T-cell (primary cell): ENCODE measurements at places on chromosomes 16 and 17. TPM values are rescaled to one million over a fixed set of nuclear protein-coding genes. Genes with fewer than 3 reads are reported as not detected.

Gene C16orf92
- not detected for total RNA-seq

Gene RTN4RL1
- 0.63 TPM for total RNA-seq

Gene ITFG1
- 33.9 TPM for total RNA-seq

Gene MNT
- total RNA-seq = 53.0 TPM

Gene KRT14
- not detected for total RNA-seq

Gene CIBAR2
- total RNA-seq = not detected

Gene TNFRSF17
- 1.4 TPM for total RNA-seq

Gene GP1BA
- total RNA-seq = not detected

Gene SLX1B
- total RNA-seq = 31.9 TPM

Gene B9D1
- 1.2 TPM for total RNA-seq

Gene ZFP90
- 25.9 TPM for total RNA-seq

Gene ARL2BP
- total RNA-seq = 51.7 TPM

Gene LGALS9C
- total RNA-seq = not detected

Gene CTCF
- total RNA-seq = 69.0 TPM

Gene CXCL16
- total RNA-seq = 2.8 TPM

Gene PAM16
- total RNA-seq = 41.2 TPM

Gene RHBDF1
- total RNA-seq = 0.53 TPM

Gene TUBB3
- 0.93 TPM for total RNA-seq

Gene NTN1
- 0.15 TPM for total RNA-seq

Gene KRT12
- 0.10 TPM for total RNA-seq

Gene SHCBP1
- total RNA-seq = 4.1 TPM

Gene ADGRG3
- 1.8 TPM for total RNA-seq

Gene KRTAP4-1
- total RNA-seq = not detected

Gene AANAT
- not detected for total RNA-seq

Gene PRAC2
- total RNA-seq = not detected

Gene G6PC1
- not detected for total RNA-seq

Gene GLP2R
- total RNA-seq = not detected

Gene RAB11FIP4
- total RNA-seq = 50.1 TPM

Gene SPN
- 161 TPM for total RNA-seq

Gene PPY
- total RNA-seq = not detected

Gene ZNF750
- total RNA-seq = not detected

Gene PIRT
- not detected for total RNA-seq

Gene TCAP
- total RNA-seq = 2.7 TPM

Gene PMP22
- total RNA-seq = 0.20 TPM

Gene ARMC7
- total RNA-seq = 9.9 TPM

Gene MYL11
- total RNA-seq = 1.3 TPM

Gene CRHR1
- total RNA-seq = not detected

Gene MGRN1
- 72.2 TPM for total RNA-seq
